ENCODE measurements at places on chromosomes 16 and 17.
A peak's percentile ranks its signal among the peaks of the same experiment; 100 is the strongest.

DNA sequence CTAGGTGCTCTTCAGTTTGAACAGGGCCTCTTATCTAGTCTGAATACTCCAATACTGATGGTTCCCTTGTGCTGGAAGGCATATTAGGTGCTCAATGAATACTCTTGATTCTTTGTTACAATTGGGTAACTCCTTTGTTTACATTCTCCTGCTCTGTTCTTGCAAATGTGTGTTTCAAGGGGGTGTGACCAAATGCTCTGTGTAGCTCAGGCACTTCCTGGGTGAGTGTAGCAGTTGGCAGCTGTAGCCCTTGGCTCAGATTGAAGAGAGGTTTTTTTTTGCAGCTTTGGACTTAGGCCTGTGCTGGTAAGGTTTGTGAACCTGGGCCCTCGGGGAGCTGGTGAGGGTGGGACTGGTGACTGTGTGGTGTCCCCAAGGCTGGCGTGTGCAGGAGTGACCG, 20.2 kb downstream of the TBCD start:
- DNase-seq, result no peak

DNA sequence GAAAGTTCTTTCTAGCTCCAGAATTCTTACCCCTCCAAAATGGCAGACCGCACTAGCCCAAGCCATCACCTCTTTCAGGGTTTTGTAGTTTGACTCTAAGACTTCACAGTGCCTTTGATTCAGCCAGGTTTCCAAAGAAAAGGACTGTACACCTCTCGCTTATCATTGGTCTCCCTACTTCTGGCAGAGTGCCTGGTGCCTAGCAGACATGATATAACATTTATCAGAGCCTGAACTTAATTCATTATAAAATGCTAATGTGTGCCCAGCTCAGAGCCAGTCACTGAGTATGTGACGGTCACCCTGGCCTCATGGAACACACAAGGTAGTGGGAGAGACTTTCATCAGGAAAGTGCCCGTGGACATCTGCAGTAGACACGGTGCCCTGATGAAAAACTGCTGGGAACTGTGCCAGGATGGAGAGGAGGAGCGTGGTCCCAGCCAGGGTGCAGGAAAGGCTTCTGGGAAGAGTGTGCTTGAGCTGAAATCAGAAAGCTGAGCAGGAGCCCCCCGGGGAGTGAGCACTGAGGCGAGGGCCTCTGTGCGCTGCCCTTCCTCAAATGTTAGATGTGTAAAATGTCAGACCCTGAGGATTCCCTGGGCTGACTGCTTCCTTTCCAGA, 34.3 kb upstream of the LGALS9 start:
- DNase-seq, result no peak

DNA sequence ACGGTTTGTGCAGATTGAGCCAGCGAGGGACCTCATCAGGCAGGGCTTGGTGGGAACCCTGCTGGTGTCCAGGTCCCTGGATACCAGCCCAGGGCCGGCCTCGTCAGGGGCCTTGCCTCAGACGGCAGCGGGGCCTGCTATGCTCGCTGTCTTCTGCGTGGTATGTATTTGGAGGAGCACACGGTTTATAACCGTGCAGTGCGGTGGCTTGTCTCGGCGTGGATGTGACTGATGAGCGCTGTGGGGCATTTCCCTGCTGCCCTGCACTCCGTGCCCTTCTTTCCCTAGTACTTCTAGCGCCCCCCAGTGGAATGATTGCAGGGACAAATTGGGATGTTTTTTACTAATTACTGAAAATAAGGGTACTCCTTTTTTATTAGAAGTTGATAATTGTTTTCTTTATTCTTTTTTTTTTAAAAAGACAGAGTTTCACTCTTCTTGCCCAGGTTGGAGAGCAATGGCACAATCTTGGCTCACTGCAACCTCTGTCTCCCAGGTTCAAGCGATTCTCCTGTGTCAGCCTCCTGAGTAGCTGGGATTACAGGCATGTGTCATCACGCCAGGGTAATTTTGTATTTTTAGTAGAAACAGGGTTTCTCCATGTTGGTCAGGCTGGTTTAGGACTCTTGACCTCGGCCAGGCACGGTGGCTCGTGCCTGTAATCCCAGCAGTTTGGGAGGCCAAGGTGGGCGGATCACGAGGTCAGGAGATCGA, 15.3 kb downstream of the TBCD start:
- DNase-seq, result no peak

GRCh38 chr16:28893291-28893690, 15.0 kb downstream of the ATP2A1 start:
- DNase-seq, result no peak

GRCh38 chr17:68304706-68305105, 13.4 kb downstream of the ARSG start:
- no peak for DNase-seq

GRCh38 chr16:30927789-30928378, 4.5 kb downstream of the FBXL19 start:
- peak; percentile 26 for DNase-seq

DNA sequence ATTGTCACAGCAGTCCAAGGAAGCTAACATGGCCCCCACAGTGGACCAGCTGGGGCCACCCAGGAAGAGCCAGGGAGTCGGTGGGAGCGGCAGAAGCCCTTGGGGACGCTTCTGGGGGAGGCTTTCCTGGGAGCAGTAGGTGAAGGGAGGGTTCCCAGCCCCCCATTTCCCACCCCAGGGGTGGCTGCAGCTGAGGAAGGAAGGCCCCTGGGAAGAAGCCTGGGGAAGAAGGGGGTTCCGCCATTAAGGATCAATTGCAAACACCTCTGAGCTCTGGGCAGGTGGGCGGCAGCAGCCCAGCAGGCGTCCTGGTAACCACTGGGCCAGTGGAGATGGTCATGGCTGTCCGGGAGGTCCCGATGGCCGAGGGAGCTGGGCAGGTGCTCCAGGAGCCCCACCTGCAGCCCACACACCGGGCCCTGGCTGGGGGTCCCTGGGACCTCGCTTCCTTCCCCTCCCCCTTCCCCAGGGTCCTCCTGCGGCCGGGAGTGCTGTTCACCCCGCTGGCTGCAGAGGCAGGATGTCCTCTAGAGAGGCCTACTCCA, 592 bp upstream of the PERCC1 start:
- DNase-seq, result no peak

GRCh38 chr17:1179112-1179817, 516 bp downstream of the ABR start:
- no peak for DNase-seq

GRCh38 chr17:32489320-32490100, 2.7 kb downstream of the CDK5R1 start:
- DNase-seq, result no peak

DNA sequence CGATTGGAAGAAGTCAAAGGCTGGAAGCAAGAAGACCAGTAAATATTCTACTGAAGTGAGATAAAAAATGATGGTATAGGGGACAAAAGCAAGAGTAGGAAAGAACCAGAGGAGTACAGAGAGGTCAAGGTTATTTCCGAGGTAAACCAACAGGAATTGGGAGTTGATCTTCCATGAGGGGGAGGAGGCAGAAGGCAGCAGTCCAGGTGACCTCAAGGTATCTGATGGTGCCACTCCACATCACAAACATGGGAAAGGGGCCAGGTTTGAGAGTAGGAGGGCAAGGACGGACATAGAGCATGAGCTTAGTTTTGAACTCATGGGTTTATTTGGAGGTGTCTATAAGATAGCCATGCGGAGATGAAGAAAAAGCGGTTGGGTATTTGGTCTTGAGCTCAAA, 79.4 kb upstream of the CDYL2 start:
- DNase-seq, result no peak

DNA sequence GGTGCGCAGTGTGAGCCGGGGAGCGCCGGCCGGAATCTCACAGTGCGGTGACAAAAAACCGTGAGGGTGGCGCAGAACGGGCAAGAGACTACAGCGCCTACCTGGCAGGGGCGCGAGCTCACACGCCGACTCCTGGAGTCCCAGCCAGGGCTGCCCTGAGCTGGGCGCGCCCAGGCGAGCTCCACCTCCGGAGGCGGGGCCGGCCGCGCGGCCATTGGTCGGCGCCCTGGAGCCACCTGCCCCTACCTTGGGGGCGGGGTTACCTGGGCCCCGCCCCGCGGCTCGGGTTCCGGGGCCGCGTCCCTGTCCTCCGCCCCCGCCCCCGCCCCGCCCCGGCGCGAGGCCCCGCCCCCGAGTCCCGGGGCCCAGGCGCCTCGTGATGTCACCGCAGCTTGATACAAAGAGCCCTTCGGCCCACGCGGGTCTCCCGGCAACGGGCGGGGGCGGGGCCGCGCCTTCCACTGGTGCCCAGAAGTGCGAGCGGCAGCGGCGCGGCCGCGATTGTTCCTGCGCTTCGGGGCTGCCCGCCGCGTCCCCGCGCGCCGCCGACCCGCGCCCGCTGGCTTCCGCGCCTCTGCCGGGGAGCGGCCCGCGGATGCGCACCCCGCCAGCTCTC, 96.3 kb downstream of the RAB11FIP4 start:
- peak; percentile 81 for DNase-seq

GRCh38 chr16:86521236-86522197, 11.2 kb downstream of the FOXF1 start:
- DNase-seq, result no peak

- no peak for DNase-seq
Observed at GRCh38 chr16:10504404-10504885, 76.0 kb downstream of the EMP2 start.

- DNase-seq, result no peak
Observed at GRCh38 chr16:57889960-57890751, 80.8 kb downstream of the CNGB1 start.

DNA sequence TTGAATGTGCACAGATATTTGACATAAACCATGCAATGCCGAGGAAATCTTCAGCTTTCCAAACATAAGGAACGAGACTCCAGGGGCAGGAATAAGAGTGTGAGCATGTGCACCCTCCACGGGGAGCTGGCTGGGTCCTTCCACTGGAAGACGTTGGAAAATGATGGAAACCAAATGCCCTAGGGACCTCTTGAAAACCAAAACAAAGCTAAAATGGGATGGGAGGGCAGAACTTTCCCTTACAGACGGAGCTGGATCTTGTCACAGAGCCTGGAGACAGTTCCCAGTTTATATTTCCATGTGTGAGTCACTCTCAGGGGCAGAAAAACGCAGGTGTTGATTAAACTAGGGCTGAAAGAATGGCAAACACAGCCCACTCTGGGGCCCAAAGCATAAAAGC, 34.4 kb upstream of the DNAH17 start:
- DNase-seq, result no peak

DNA sequence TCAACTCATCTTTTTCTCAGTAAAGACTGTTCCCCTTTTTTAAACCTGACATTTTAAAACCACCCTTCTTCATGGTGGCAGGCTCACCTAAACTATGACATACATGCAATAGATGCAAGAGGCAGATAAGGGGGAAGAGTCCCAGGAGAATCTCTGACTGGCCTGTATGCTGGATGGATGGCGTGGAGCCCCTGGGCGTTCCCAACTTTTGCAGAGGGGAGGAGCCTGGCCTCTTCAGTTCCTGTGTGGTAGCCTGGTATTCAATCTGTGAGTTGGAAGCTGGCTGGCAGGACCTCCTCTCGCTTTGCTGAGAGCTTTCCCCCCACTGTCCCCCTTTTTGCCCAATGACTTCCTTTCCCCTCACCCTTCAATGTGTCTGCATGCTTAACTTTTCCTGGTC, 217.6 kb upstream of the CA10 start:
- DNase-seq, result no peak

GRCh38 chr16:29820730-29821642, 724 bp downstream of the MVP start:
- no peak for DNase-seq

GRCh38 chr17:59456923-59457615, 108.3 kb upstream of the DHX40 start:
- DNase-seq, result no peak
